ENCODE measurements at places on chromosomes 12 and 14.

- DNase-seq = peak; percentile 98
Measured at GRCh38 chr12:92144631-92145480, 790 bp downstream of the BTG1 start.

DNA sequence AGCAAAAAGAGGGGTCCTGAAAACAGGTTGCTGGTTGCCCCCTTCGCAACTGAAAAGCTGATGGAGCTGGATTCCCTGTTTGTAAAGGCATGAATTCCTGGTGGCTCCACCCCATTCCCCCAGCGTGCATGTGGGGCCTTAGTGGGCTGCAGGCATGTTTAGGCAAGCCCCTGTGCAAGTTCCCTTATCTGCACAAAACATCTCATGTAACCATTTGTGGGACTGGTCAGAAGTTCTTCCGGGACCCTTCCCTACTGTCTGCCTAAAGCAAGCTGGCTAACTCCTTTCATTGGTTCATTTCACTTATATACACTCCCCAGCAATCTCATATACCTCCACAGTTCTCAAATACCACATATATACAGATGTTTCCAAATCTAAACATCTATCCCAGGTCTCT lies 24.0 kb upstream of the HIGD1C start:
- DNase-seq = no peak

DNA sequence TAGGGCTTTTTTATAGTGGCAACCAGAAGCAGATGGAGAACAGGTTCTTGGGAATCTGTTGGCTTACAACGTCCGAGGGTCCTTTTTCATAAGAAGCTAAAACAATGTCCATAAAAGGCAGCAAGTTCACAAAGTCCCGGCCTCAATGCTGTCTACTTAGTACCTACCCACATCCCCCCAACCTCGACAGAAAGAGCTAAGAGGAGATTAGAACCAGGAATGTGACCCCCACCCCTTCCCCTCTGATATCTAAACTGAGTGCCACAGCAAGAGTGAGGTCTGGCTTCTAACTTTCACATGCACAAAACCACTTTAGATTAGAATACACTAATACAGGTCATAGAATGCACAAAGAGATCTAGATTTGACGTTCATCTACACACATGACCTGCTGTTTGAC lies 4.5 kb downstream of the DPF3 start:
- DNase-seq = no peak

DNA sequence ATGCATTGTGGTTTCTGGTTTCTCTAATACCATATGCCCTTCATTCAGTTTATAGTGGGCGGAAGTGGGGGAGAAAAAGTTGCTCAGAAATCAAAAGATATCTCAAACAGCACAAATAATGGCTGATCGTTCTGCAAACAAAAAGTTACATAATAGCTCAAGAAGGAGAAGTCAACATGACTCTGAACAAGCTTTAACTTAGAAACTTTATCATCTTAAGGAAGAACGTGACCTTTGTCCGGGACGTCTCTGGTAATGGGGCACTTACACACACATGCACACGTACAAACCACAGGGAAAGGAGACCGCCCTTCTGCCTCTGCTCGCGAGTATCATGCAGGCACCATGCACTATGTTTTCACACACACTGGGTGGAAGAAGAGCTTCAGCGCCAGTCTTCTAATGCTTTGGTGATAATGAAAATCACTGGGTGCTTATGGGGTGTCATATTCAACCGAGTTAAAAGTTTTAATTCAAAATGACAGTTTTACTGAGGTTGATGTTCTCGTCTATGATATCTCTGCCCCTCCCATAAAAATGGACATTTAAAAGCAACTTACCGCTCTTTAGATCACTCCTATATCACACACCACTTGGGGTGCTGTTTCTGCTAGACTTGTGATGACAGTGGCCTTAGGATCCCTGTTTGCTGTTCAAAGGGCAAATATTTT lies 4.7 kb downstream of the FOS start:
- peak; percentile 12 for DNase-seq

DNA sequence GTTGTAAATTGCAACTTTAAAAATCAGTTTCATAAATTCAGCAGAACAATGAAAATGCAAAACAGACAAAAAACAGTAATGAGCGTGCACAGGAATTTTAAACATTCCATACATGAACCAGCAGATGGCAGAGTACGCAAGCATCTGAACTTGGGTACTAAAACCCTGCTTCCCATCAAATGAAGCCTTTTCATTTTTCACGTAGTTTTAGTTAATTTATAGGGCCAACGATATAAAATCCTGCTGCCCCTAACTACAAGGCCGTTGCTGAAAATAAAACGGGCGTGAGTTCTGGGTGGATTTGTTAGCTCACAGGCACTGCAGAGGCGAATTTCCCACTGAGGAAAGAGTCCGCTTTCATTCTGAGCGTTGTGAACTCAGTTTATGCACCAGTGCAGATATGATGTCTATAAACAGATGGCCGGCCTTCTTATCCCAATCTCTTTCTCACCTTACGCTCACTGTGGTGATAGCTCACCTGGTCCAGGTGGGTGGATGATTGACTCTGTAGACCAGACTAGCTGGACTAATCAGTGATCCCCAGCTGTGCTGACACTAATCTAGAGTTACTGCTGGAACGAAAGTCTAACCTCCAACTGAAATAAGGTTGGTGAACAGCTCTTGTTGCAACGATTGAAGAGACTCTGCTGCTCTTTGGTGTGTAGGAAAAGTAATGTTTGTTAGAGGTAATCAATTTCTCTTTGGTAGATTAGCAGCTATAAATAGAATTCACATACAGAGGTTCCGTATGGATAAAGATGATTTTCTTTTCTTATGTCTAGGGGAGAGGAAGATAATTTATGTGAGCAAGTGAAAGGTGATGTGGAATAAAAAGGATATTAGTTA lies 89.2 kb downstream of the PDZRN4 start:
- DNase-seq = peak; percentile 83

DNA sequence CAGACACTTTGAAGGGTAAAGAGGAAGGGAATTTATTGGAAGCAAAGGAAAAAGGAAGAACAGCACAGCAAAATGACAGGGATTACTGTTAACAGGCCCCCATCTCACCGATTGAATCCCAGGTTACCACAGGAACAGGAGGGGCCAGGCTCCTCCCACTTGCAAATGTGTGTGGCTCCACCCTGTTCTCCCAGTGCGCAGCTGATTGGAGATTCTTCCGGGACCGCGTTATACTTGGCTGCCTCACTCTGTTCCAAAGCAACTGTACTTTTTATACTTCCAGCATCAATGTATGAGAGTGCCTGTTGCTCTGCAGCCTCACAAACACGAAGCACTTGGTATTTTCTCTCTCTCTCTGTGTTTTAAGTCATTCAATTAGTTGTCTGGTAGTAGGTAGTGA lies 273.6 kb upstream of the MDGA2 start:
- DNase-seq = peak; percentile 94

GRCh38 chr12:129069886-129070285 lies 216.6 kb downstream of the GLT1D1 start:
- peak; percentile 11 for DNase-seq

- no peak for DNase-seq
Measured at GRCh38 chr12:46786774-46787173, 39.0 kb downstream of the SLC38A4 start.

DNA sequence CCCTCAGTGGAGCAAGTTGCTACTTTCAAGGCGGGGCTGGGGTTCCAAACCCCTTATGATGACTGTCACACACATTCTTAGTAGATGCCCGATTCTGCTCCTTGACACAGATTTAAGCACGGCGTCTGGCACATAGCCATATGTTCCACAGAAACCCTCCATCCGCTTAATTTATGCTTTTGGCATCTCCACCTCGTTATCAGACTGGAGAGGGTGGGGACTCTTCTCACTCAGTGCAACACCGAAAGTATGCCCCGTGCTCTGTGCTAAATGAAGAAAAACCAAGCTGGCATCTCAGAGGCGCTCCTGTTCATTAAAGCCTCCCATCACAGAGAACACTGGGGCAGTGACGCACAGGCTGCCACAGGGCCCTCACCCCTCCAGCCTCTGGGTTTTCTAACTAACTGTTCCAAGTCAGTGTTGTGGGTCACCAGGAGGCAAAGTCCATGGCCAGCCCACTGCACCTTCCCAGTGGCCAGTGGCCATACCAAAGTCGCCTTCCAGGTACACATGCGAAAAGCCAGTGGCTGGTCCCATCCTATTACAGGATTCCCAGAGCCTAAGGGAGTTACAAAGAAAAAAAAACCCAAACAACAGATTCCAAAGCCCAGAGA lies 27.3 kb downstream of the CCDC88C start:
- peak; percentile 66 for DNase-seq

GRCh38 chr14:102220031-102220430 lies 80.3 kb downstream of the WDR20 start:
- no peak for DNase-seq

Measured in NCI-H69 (cell line).